ENCODE measurements at places on chromosomes 13 and 19.

- DNase-seq = peak; percentile 59
Measured at GRCh38 chr19:289651-290371, 1.4 kb downstream of the PLPP2 start.

- DNase-seq = no peak
Measured at GRCh38 chr13:71939186-71939585, 72.2 kb upstream of the DACH1 start.

- peak; percentile 63 for DNase-seq
Measured at GRCh38 chr19:3324405-3324856, 42.0 kb upstream of the NFIC start.

GRCh38 chr13:48908381-48909055 is 67.2 kb upstream of the FNDC3A start:
- DNase-seq = no peak

GRCh38 chr13:40109351-40109844 is 453.9 kb downstream of the COG6 start:
- peak; percentile 46 for DNase-seq

DNA sequence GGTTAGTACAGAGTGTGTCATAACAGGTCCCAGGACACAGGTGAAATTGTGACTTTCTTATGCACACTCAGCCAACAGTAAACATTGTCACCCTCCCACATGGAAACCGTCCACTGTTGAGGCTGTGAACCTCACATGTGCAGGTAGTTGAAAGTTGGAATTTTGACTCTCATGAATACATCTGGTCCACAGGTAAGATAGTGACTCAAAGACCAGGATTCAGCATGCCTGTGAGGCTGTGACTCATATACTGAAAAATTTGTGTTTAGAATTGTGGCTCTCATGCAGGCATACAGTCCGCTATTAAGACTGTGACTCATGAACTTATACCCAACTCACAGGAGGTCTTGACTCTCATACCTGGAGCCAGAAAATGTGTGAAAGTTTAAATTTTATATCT is 67.8 kb downstream of the ZNF728 start:
- DNase-seq = no peak

DNA sequence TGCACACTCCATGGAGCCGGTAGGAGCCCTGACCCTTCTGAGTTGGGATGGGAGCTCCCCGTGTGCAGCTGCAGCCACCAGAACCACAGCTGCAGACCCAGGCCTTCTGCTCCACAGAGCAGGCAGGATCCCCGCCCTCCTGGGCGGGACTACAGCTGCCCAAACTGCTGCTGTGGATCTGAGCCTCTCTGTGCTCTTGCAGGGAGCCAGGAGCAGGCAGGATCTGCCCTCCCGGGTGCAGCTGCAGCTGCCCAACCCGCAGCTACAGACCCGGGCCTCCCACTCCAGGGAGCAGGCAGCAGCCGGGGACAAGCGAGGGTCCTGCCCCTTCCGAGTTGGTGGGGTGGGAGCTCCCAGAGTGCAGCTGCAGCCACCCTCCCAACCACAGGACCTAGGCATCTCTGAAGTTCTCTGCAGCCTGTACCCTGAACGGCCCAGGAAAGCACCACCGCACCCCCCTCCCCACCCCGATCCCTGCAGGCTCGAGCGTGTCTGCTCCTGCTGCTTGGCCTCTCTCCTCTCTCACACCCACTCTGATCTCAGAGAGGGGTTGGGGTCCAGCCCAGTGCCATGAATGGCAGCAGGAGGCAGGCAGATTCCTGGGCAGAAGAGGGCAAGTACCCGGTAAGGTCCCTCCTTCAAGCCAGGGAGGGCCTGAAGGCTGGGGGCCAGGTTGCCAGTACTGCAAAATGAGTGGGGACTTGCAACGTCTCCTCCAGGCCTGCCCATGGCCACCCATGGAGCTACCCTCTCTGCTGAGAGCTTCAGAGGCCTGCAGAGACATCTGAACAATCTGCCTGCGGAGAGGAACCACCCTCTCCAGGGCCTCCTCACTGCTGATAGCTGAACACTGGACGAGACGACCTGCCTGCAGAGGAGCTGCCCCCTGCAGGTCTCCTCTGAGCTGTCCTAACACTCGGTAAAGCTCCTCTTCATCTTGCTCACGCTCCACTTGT is 16.4 kb upstream of the EMP3 start:
- no peak for DNase-seq

GRCh38 chr13:106276876-106277275 is 258.6 kb downstream of the EFNB2 start:
- no peak for DNase-seq

DNA sequence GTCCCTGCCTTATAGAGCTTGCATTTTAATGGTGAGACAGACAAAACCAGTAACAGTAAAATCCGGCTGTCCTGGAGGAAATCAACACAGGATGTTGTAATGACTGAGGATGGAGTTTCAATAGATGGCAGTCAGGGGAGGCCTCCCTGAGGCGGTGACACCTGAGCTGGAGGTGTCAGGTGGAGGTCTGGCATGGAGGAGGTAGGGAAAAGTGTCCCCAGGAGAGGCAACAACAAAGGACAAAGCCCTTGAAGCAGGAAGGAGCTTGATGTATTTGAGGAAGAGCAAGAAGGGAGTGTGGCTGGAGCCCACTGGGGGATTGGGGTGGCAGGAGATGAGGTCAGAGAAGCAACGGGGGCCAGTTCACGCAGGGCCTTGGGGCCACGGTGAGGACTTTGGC is 7.8 kb downstream of the GRIN2D start:
- DNase-seq = no peak

DNA sequence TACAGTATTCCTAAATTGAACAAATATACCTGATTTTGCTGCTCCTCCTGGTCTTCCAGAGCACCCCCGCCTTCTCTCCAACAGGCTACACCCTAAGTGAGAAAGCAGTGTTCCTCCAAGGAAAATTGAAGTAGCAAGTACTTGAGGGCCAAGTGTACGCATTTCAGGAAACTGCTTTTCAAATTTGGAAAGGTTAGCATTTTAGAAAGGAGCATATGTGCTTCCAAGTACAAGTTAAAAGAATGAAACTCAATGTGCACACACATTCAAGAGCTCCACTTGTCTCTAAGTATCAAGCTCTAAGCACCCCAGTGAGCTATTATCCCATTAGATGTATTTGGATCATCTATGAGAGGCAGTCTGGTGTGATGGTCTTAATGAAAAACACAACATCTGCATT is 25.8 kb downstream of the LHFPL6 start:
- DNase-seq = no peak

DNA sequence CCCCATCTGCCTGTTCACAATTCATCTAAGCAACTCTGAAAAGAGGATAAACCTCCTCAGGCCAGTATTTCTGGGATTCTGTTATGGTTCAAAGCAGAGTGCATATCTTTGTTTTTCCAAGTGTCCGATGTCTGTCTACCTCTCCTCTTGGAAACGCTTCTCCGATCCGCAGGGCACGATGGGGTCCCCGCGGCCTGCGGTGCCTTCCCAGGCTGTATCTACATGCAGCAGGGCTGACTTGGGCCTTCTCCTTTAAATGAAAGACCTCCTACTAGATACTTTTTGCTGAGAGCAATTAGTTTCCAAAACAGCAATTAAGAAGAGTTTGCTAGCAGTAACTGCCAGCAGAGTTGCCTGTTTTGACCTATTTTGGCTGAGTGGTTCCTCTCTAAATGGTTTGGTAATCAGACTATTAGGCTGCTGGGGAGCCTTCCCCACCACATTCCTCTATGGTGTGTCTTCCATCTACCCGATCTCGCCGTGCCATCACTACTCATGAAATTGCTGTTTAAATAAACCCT is 23.5 kb downstream of the COL4A2 start:
- peak; percentile 67 for DNase-seq

DNA sequence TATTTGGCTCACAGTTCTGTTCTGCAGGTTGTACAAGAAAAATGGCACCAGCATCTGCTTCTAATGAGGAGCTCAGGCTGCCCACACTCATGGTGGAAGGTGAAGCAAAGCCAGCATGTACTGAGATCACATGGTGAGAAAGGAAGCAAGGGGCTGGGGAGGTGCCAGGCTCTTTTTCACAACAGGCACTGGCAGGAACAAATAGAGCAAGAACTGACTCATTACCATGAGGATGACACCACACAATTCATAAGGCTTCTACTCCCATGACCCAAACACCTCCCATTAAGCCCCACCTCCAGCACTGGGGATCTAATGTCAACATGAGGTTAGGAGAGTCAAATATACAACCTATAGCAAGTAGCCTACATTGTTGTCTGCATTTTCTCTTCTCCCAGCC is 522.6 kb downstream of the RFC3 start:
- DNase-seq = no peak

DNA sequence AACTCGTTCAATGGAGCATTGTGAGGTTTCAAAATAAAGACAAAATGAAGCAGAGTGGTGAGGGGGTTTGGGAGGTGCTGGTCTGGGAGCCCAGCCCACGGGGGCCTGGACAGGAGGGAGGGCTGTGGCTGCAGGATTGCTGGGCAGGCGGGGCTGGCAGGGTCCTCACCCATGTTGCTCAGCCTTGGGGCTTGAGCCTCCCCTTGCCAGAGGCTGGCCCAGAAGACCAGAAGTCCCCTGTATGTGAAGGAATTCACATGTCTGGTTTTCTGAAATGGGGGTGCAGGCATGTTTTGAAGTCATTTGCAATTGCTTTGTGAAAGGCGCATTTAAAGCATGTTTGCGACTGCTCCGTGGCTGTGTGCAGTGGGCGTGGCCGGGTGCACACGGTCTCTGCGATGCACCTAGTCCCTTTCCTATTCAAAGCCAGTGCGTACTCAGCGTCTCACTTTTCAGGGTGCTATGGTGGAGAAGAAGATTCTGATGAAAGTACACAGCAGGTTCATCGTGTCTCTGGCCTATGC is 2.3 kb downstream of the GRK1 start:
- DNase-seq = no peak
